ENCODE measurements at places on chromosomes 13 and 19. TPM values are rescaled to one million over a fixed set of nuclear protein-coding genes. Genes with fewer than 3 reads are reported as not detected.

The APOC4 gene
- total RNA-seq, result not detected

The ZNF473 gene
- total RNA-seq, result 12.4 TPM

The IRS2 gene
- 82.5 TPM for total RNA-seq

The MAMSTR gene
- not detected for total RNA-seq

The FXYD7 gene
- total RNA-seq, result 1.1 TPM

The KPNA3 gene
- 24.1 TPM for total RNA-seq

The AKT1S1 gene
- 10.8 TPM for total RNA-seq

The KLK3 gene
- total RNA-seq, result not detected

The MAST1 gene
- 0.17 TPM for total RNA-seq

The TUBB4A gene
- total RNA-seq, result not detected

The CPAMD8 gene
- 75.5 TPM for total RNA-seq

The C13orf42 gene
- not detected for total RNA-seq

The ETHE1 gene
- 36.7 TPM for total RNA-seq

The FXYD1 gene
- 108 TPM for total RNA-seq

The ACP5 gene
- 52.3 TPM for total RNA-seq

The ATXN8OS gene
- not detected for total RNA-seq

The CGB8 gene
- not detected for total RNA-seq

The MBD3L2 gene
- not detected for total RNA-seq

The ZNF845 gene
- total RNA-seq, result 9.8 TPM

The PSG5 gene
- total RNA-seq, result not detected

The KLK6 gene
- not detected for total RNA-seq

The DNAJC15 gene
- 16.0 TPM for total RNA-seq

The KIR2DL4 gene
- total RNA-seq, result not detected

The FFAR1 gene
- not detected for total RNA-seq

The PSG1 gene
- 0.16 TPM for total RNA-seq

The TRPC4 gene
- 0.19 TPM for total RNA-seq

The BEST2 gene
- total RNA-seq, result not detected

All from subcutaneous adipose tissue (tissue), 4 donors.